Stimulated activated CD8-positive, alpha-beta memory T cell treated with anti-CD3 and anti-CD28 coated beads, Interleukin-4, amount 100 ng/mL, for 1 hour (primary cell): ENCODE measurements at places on chromosomes 12 and 14.
A peak's percentile ranks its signal among the peaks of the same experiment; 100 is the strongest.

DNA sequence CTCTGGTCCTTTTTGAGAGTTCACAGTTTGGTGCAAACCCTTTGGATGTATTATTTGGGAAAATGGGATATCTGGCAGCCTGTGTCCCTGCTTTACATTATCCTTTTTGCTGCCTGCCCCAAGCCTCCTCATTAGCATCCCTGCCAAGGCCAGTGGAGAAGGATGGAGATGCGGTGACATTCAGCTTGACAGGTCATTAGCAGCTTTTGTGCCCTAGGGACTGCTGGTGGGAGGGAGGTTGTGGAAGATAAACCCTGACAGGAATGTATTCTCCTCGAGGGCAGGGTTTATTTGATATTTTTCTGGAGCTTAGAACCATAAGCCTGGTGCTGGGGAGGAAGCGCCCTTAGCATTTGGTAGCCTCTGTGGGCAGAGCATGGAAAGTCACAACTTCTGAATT is 49.3 kb downstream of the PTPN11 start:
- DNase-seq, result no peak

DNA sequence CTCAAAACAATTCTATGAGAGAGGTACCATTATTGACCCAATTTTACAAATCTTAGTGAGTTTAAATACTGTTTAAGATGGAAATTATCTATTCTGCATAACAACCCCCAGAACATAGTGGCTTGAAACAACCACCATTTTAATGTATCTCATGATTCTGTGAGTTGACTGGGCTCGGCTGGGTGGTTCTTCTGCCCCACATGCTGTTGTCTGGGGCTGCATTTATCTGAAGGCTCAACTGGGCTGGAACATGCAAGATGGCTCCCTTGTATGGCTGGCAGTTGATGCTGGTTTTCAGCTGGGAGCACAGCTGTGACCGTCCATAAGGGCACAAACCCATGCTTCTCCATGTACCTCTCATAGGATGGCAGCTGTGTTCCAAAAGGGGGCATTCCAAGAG is 82.2 kb downstream of the DRAM1 start:
- DNase-seq, result no peak

DNA sequence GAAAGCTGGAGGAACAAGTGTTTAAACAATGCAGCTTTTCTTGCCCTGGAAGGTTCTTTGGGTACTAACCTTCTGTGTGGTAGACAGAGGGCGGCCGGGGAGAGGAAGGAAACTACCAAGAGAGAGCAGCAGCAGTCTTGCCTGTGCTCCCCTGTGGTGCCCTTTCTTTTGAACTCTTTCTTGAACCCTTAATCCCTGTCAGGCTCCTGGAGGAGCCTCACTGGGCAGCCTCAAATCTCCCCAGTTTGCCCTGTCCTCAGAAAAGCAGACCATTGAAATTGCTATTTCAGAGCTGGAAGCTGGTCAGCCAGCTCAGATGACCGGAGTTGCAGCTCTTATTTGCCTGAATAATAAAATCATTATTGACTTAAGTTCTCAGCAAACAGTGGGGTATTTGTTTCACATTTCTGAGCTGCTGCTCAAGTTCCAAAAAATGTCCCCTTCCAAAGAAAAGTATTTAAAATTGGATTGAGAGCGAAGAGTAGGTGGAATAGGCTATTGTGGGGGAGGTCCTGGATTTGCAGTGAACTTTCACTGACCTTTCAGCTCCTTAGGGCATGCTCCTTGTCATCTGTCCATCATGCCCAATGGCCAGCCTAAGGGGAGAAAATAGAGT is 42.1 kb upstream of the RNASE3 start:
- DNase-seq, result no peak

DNA sequence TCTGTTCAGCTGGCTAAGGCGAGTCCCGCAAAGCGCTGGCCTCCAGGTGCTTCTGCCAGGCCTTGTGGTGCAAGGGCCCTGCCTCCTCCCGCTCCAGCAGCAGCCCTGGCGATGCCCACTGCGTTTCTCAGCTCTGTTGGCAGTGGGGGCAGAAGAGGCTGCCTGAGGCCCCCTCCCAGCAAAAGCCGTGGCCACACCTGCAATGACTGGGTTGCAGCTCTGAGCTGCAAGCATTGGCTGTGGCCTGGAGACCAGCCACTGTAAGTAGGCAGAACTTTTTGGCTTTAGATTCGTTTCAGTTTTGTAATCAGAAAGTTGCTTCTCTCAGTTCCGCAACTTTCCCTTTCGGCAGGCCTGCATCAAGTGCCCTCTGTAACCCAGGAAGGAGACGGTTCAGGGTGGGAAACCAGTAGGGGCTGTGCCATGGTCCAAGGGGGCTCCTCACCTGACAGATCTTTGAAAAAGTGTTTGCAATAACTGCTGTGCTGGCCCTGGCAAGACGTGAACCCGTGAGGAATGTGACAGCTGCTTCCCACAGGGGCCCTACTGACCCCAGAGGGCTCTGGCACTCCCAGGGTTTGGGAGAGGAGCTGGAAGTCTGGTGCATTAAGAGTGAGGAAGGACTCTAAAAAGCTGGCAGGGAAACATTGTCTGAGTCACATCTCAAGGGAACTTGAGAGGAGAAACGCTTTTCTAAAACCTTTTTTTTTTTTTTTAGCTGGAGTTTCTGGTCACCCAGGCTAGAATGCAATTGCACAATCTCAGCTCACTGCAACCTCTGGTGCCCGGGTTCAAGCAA is 54.5 kb upstream of the MAX start:
- DNase-seq, result no peak

GRCh38 chr12:121451961-121452339 is 52.0 kb downstream of the RNF34 start:
- DNase-seq, result no peak

GRCh38 chr12:93145086-93145485 is 216.0 kb upstream of the EEA1 start:
- DNase-seq, result no peak

DNA sequence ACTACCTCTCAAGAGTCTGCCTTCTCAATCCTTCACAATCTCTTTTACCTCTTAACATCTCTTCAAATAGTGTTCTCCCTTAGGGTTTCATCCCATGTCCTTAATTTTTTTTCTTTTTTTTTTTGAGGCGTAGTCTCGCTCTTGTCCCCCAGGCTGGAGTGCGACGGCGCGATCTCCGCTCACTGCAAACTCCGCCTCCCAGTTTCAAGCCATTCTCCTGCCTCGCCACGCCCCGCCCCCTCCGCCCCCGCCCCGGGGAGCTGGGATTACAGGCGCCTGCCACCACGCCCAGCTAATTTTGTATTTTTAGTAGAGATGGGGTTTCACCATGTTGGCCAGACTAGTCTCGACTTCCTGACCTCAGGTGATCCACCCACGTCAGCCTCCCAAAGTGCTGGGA is 7.0 kb upstream of the BCAT1 start:
- DNase-seq, result no peak

- DNase-seq, result no peak
Observed at GRCh38 chr12:72272091-72272661, at the start of gene TRHDE. TRHDE (plus strand) TSS chr12:72272370; CDS start chr12:72272644, 274 bp downstream.

DNA sequence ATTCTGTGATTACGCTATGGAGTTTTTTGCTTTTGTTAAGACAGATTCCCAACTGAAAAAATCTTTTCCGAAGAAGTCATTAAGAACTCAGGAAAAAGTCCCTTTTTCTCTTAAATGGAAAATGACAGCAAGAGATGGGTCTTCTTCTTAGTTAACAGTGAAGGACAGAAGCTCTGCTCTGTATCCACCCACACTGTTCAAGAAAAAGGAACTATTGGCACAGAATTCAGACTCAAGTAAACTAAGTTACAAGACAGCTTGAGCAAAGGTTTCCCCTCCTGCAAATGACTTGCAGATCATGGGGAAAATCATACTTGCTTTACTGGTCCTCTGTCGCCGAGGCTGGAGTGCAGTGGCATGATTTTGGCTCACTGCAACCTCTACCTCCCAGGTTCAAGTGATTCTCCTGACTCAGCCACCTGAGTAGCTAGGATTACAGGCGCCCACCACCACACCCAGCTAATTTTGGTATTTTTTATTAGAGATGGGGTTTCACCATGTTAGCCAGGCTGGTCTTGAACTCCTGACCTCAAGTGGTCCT is 137.1 kb upstream of the AEBP2 start:
- no peak for DNase-seq

DNA sequence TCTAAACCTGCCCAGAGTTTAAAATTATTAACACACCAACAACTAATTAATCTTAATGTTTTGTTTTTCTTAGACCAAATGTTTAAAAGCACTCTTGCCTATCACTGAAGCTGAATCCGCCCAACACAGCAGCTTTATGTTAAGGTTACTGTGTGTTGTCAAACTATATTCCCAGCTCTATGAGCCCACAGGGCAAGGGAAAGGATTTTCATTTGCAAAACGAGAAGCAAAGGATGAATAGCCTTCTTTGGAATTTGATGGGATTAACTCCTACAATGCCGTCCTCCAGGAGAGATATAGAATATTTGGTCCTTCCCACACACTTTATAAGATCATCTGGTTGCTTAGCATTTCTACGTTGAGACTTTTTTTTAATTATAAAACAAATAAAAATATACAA is 43.7 kb downstream of the DUSP16 start:
- no peak for DNase-seq

DNA sequence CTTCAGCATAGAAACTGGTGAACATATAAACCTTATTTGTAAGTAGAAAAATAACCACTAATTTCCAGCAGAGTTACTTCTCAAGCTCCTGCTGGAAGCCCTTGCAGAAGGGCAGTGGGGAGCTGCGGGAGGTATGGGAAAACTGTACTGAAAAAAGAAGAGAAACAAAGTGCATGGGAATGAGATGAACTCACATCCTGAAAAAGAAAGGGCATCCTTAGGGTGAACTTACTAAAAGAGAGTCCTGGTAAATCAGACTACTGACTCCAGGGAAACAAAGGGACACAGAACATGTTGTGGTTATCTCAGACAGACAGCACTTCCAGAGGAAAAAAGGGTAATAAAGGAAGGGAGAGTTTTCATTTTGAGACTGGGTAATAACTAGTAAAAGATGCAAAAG is 515.1 kb downstream of the RPL10L start:
- DNase-seq, result no peak

GRCh38 chr12:66210840-66211239 is 21.8 kb downstream of the IRAK3 start:
- no peak for DNase-seq

GRCh38 chr12:120734210-120734609 is 8.6 kb downstream of the ACADS start:
- DNase-seq, result no peak

DNA sequence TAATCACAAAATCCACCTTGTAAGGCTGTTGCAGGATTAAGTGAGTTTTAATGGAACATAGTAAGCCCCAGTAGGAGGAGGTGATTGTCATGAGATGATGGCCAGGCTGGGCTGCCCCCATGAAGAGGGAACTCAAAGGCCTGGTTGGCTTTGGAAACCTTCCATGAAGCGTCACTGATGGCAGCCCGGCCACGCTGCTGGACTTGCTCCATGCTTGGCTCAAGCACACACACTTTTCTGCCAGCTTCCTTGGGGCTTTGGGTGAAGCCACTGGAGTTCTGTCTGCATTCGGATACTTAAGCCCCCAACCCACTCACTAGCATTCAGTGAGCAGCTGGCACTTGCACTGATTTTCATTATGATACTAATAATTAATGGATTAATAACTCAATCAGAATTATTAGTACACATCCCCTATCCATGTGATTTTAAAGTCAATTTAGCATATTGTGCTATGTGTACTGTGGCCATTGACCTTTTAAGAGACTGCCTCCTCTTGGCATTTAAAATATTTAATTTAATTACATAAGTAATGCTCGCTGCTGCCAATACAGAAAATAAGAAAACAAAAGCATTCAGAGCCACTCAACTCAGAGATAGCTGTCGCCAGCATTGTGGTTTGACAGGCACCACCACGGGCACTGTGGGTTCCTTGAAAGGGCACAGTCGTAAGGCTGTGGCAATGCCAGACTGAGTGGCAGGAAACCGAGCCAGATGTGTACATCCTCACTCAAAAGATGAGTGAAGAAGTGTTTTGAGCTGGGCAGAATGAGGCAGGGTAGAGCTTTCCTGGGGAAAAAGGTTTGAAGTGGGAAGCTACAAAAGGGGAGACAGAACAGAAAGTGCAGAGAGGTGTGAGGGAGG is 15.9 kb downstream of the KRT85 start:
- DNase-seq, result peak; percentile 19

DNA sequence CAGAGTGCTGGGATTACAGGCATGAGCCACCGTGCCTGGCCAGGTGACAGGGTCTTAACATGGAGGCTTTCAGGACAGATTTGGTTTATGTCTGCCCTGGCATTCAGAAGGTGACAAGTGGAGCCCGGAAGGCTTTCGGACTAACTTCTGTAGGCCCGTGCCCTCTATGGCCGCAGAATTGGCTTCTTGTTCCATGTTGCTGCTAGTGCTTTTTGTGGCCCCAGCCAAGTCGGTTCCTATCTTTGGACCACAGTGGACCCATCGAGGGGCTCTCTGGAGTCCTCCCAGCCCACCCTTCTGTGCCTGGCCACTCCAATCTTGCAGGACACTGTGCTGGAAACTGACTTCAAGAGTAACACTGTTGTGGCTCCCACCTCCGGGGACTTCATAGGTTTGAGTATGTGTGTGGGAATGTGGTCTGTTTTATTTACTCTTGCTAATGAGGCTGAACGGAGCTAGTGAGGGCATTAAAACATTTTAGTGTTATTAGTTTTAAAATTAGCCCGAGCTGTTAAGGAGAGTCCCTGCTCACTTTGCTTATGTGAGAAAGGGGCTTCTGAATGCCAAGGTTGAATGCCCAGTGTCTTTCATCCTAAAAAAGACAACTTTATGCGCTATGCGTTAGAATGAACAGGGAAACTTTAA is 245.9 kb downstream of the CACNA1C start:
- no peak for DNase-seq

GRCh38 chr12:52837413-52837741 is 3.3 kb upstream of the KRT79 start:
- DNase-seq, result no peak

DNA sequence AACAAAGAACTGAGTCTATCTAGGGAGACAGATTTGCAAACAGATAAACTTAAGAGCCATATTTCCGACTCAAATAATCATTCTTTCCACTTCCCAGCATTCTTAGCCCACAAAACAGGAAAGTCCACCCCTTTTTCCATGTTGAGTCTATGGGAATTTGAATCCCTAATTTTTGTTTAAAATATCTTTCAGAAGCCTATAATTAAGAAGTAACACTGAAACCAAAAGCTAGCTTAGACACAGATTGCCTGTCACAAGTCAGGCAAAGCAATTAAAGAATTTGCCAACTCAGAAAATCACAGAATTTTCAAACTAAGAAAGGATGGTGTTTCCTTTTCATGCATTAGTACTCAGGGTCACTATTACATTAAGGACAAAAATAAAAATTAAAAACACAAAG is 17.0 kb downstream of the ATP2B1 start:
- DNase-seq, result no peak

GRCh38 chr12:92079054-92079385 is 66.6 kb downstream of the BTG1 start:
- DNase-seq, result no peak

GRCh38 chr12:44526655-44527182 is 349.4 kb downstream of the NELL2 start:
- DNase-seq, result no peak
